A549 treated with AZD2906 at 1 μM for 4 hours (cell line): ENCODE measurements at places on chromosomes 11 and 22. TPM values are rescaled to one million over a fixed set of nuclear protein-coding genes. Genes with fewer than 3 reads are reported as not detected.

The ACP2 gene
- 20.4 to 30.1 TPM (median 22.1 TPM) in 5 replicates for total RNA-seq

The HTR3A gene
- not detected in 5 replicates for total RNA-seq

The JOSD1 gene
- 27.8 to 32.0 TPM (median 29.0 TPM) in 5 replicates for total RNA-seq

The OR10D3 gene
- total RNA-seq, result not detected in 5 replicates

The SCARF2 gene
- 0.75 to 1.4 TPM (median 1.1 TPM) in 5 replicates for total RNA-seq

The SLC22A6 gene
- total RNA-seq, result not detected in 5 replicates

The TRIM64 gene
- not detected in 5 replicates for total RNA-seq

The OR6Q1 gene
- not detected in 5 replicates for total RNA-seq

The MRGPRE gene
- 0.07 to 0.28 TPM (median 0.08 TPM) in 5 replicates for total RNA-seq

The C1QTNF5 gene
- total RNA-seq, result not detected in 5 replicates

The GTSE1 gene
- 28.0 to 34.4 TPM (median 30.7 TPM) in 5 replicates for total RNA-seq

The DEFB131B gene
- total RNA-seq, result not detected in 5 replicates
